Adrenal gland (tissue), 19 donors: ENCODE measurements at places on chromosomes 7 and 10. TPM values are rescaled to one million over a fixed set of nuclear protein-coding genes. Genes with fewer than 3 reads are reported as not detected.

The FBXL15 gene
- 39.3 TPM for total RNA-seq

The GPC2 gene
- 0.69 TPM for total RNA-seq

The C10orf67 gene
- not detected for total RNA-seq

The TUBB8 gene
- 0.18 TPM for total RNA-seq

- DNase-seq, result peak; percentile 50
- H3K27me3 ChIP-seq, result no peaks in the 10 kb centered on the region
- no peak overlapping the region for H3K4me3 ChIP-seq
- peak overlapping the region; percentile 39 for H3K27ac ChIP-seq
Observed at GRCh38 chr7:111164442-111164841, 73.5 kb downstream of the LRRN3 start.
